ENCODE measurements at places on chromosomes 4 and X.

GRCh38 chrX:152149648-152150047, 11.3 kb upstream of the MAGEA10 start:
- DNase-seq: no peak

DNA sequence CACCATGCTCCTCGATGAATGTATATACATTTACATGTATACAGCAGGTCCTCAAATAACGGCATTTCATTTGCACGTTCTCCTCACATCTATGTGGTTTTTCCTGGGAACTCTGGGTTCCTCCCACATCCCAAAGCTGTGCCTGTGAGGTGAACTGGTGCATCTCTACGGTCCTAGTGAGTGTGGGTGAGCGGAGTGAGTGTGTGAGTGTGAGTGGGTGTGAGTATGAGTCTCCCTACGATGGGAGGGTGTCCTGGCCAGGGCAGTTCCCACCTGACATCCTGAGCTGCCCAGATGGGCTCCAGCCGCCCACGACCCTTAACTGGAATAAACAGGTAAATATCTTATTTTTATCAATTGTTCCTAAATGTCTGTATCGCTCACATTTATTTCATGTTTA, 40.0 kb downstream of the ACSL1 start:
- DNase-seq: no peak

- no peak for DNase-seq
Observed at GRCh38 chrX:129403974-129404669, 119.2 kb downstream of the SMARCA1 start.

DNA sequence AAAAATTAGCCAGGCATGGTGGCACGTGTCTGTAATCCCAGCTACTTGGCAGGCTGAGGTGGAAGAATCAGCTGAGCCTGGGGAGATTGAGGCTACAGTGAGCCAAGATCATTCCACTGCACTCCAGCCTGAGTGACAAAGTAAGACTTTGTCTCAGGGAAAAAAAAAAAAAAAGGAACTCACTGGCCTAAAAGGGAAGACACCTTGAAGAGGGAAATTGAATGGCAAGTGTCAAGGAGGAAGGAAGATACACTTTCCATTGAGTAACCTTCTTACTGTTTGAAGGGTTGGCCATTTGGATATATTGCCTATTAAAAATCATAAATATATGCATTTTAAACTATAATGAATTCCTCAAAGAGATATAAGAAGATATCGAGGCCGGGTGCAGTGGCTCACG, 147.5 kb upstream of the FAM241A start:
- DNase-seq: no peak

DNA sequence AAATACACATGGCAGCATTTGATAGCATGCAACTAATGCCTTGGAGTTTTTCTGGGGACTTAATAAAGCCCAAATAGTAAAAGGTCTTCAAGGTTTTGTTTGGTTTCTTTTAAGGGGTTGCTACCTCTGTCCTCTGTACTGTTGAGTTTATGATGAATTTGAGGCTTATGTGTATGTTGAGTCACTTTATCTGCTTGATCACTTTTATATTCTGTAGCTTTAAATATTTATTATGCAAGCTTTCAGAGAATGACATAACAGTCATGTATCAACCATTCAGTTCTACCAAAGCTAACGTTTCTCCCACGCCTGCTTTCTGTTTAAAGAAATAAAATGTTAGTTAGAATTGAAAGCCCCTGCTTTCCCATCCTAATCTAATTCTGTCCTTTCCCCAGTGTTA, 122.2 kb downstream of the NHS start:
- peak; percentile 12 for DNase-seq

DNA sequence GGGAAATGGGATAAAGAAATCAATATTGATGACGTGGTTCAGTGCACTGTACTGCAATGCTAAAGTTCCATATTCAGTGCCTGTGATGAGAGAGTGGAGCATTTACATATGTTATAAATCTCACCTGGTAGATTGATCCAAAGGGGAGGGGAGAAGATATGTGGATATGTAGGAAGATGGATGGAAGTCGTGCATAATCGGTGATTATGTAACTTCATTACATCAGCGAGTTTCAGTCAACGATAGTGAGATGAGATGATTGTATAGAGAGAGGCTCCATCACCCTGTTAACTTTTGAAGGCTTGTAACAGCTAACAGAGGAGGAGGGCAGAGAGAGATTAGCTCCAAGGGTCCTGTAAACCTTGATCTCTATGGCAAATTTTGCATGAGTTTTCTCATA, 1.8 kb downstream of the IL1RAPL1 start:
- no peak for DNase-seq

- no peak for DNase-seq
Observed at GRCh38 chr4:38114386-38115150, 154.4 kb downstream of the PTTG2 start.

GRCh38 chr4:145099653-145100052, 1.5 kb downstream of the ABCE1 start:
- DNase-seq: peak; percentile 16

DNA sequence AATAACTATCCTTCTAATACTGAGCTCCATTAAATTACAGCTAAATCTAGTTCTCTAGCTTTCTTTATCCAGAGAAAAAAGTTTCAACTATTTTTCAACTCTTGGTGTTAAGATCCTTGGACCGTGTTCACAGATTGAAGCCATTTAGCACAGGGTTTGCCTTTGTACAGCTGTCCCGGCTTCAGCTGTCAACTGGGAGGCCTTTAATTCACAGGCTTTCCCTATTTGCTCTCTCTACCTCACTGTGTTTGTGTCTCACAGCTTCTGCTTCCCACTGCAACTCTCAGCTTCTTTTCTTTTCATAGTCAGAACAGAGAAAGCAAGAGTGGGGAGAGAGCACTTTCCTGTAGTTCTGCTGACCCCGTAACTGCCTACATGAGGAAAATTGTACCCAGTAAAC, 76.9 kb upstream of the SMAD1 start:
- DNase-seq: no peak

- no peak for DNase-seq
Observed at GRCh38 chrX:91435395-91435794, 756 bp downstream of the PABPC5 start.

DNA sequence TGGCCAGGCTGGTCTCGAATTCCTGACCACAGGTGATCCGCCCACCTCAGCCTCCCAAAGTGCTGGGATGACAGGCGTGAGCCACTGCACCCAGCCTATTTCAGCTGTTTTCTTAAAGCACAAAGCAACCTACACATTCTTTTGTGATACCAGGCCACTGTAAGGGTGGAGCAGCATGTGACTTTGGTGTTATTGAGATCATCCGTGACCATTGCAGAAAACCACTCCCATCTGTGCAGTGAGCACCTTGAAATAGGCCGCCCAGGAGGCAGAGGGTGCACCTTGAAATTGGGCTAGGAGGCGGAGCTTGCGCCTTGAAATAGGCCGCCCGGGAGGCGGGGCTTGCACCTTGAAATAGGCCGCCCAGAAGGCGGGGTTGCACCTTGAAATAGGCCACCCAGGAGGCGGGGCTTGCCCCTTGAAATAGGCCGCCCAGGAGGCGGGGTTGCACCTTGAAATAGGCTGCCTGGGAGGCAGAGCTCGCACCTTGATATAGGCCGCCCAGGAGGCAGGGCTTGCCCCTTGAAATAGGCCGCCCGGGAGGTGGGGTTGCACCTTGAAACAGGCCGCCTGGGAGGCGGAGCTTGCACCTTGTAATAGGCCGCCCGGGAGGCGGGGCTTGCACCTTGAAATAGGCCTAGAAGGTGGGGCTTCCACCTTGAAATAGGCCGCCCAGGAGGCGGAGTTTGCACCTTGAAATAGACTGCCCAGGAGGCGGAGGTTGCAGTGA, 9.0 kb upstream of the SLC25A6 start:
- DNase-seq: no peak

DNA sequence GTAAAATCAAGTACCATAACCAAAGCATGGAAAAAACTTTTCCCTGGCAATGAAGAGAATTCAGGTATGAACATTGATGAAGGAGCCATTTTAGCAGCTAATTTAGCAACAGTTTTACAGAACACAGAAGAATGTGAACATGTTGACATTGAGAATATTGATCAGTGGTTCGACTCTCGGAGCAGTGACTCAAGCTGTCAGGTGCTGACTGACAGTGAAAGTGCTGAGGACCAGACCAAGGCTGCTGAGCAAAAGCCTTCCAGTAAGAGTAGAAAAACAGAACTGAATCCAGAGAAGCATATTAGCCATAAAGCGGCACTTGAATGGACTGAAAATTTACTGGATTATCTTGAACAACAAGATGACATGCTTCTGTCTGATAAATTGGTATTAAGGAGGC, 2.8 kb downstream of the TIGD2 start:
- no peak for DNase-seq

GRCh38 chrX:78831523-78831922, 84.0 kb downstream of the LPAR4 start:
- no peak for DNase-seq

DNA sequence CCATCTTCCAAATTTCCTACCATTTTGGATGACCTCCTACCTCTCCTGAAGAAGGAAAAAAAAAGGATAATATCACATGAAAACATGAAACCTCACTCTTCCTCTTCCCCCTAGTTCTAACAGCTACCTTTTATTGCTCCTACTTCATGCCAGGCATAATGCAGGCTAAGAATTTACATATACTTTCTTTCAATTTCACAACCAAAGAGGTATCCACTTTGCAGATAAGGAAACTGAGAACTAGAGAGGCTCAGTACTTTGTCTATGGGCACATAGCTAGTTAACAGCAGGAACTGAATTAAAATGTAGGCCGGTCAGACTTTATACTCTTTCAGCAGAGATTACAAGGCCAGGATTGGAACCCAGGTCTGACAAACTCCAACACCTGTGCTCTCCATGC, 34.4 kb upstream of the BEND2 start:
- no peak for DNase-seq

- no peak for DNase-seq
Observed at GRCh38 chrX:131306601-131307000, 17.5 kb upstream of the IGSF1 start.

Data from mammary epithelial cell (primary cell).